ENCODE measurements at places on chromosomes 3 and 15.

DNA sequence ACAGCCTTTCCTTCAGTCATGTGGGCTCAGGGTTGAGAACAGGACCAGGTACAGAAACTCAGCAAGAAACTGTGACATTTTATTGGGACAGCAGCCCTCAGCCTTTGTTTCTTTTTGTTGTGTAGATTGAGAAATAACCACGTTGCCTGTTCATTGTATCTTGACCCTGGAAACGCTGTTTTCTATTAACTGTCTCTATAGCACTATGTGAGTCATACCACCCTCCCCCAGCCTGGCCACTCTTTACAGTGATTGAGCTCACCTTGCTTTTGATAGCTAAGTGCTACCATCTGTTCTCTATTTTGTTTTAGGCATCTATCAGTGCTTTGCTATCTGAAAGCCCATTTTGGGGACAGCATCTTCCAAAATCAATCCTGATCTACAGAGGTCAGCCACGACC is 127.9 kb downstream of the CD47 start:
- DNase-seq: no peak

DNA sequence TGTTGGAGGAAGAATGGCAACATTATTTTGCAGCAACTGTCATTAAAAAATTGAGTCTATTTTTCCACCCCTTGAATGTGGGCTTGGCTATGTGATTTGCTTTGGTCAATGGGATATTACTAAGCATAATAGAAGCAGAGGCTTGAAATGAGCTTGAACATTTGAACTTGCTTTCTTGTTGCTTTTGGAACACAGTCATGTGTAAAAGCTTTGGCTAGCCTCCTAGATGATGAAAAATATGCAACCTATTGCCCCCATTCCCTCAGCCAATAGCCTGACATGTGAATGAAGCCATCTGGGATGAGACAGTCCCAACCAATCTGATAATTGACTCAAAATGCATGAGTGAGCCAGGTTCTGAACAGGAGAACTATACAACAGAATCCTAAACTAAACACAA is 78.4 kb downstream of the PLSCR2 start:
- DNase-seq: no peak

- no peak for DNase-seq
Observed at GRCh38 chr3:57977818-57978235, 30.4 kb upstream of the FLNB start.

DNA sequence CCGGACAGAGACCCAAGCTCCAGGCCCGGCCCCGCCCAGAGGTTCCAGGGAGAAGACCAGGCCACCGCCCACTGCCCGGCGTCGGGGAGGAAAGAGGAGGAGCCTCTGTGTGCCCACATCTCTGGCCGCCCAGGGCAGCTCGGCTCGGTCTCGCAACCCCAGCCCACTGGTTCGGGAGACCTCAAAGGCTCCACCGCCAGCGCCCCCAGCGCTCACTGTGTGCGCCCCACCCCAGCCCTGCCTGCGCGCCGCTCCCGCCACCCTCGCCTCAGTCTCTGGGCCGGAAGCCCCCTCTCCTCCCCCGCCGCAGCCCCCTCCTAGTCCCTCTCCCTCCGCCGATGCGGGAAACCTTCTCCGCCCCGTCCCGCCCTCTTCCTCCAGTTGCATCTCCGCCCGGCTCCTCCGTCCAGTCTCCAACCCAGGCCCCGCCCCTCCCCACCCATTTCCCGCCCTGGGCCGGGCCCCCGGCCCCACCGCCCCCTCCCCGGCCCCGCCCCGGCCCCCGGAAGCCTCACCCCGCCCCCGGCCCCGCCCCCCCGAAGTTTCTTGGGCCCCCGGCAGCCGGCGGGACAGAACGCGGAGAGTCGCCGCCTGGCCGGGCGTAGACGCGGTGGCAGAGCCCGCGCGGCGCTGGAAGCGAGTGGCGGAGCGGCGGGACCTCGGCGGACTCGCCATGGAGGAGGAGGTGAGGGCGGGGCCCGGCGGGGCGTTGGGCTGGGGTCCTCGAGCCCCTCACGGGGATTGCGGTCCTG is at the start of gene PLEKHO2:
TSS of gene PLEKHO2 (plus strand) at position 572 of the 752 bp plus-strand sequence. CDS start at position 674, 102 bp downstream.
- peak; percentile 64 for DNase-seq

GRCh38 chr3:53703630-53704362 is 142.4 kb downstream of the CHDH start:
- DNase-seq: no peak

- no peak for DNase-seq
Observed at GRCh38 chr3:148861277-148861869, 3.7 kb upstream of the CPA3 start.

- no peak for DNase-seq
Observed at GRCh38 chr3:37433758-37434157, 259.4 kb upstream of the LRRFIP2 start.

GRCh38 chr3:167938516-167938915 is 157.2 kb downstream of the GOLIM4 start:
- no peak for DNase-seq

DNA sequence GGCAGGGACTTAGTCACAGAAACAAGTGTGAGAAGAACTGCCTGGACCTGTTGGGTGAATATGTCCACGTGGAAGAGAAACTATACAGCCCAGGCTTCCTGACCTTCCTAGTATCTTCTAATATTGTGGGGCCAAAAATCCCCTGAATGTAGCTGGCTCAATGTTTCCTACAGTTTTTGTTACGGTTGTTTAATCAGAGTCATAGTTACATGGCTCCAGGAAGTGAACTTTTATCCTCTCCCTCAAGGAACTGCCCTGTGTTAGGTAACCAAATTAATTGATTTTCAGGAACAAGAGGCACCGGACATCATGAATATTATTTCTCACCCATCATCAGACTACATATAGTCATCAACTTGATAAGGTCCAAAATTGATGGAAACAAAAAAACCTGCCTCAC is 59.0 kb downstream of the ANXA2 start:
- no peak for DNase-seq

DNA sequence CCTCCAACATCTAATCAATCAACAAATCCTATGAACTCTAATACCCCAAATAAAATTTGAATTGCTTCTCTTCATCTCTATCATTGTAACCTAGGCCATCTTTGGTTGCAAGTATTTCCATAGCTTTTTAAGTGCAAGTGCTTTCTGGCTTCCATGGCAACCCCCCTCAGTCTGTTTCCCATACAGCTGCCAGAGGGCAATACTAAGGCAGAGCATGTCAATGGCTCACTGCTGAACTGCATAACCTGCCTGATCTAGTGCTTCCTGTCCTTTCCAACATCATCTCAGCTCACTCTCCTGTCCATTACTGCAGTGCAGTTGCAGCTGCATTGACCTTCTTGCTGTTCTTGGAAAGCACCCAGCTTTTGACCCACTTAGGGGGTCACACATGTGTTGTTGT is 198.4 kb downstream of the WNT5A start:
- no peak for DNase-seq

GRCh38 chr3:179016979-179017670 is 54.5 kb downstream of the ZMAT3 start:
- DNase-seq: no peak

- no peak for DNase-seq
Observed at GRCh38 chr3:26293329-26293844, 329.2 kb upstream of the LRRC3B start.

DNA sequence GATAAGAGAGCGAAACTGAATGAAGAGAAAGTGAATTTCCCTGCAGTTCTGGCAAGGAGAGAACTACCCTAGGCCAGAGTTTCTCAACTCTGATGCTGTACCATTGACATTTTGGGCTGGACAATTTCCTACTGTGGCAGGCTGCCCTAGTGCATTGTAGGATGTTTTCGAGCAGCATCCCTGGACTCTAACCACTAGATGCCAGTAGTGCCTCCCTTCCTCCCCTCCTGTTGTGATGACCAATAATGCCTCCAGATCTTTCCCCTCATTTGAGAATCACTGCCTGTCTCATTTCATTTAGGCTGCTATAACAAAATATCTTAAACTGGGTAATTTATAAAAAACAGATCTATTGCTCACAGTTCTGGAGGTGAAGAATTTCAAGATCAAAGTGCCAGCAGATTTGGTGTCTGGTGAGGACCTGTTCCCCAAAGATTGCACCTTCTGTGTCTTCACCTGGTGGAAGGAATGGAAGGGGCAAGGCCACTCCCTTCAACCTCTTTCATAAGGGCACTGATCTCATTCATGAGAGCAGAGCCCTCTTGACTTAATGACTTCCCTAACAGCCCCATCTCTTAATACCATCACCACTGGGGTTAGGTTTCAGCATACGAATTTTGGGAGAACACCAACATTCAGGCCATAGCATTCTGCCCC is 188.9 kb upstream of the MEIS2 start:
- no peak for DNase-seq

- no peak for DNase-seq
Observed at GRCh38 chr15:77097248-77097721, 26.4 kb upstream of the TSPAN3 start.

DNA sequence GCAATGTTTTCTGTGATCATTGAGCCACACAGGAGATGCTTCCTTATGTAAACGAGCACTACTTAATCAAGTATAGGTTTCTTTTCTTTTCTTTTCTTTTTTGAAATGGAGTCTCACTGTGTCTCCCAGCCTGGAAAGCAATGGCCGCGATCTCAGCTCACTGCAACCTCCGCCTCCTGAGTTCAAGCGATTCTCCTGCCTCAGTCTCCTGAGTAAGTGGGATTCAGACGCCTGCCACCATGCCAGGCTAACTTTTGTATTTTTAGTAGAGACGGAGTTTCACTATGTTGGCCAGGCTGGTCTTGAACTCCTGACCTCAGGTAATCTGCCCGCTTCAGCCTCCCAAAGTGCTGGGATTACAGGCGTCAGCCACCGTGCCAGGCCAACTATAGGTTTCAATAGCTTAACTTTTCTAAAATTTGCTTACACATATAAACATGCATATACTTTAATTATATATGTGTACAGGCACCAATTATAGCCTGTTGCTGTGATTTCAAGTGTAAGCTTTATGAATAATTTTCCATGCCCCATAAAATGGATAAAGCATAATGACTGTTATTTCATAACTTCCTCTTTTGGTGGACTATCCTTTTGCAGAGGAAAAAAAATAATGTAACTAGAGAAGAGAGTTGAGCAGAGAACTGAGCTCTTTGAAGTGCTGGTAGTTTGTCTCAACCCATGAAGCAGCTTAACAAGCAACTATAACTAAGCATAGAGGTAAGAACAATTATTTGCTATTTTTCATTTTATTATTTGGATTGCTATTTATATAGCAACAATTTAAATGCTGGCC is 24.8 kb upstream of the MBNL1 start:
- DNase-seq: no peak

GRCh38 chr3:101928890-101929289 is 79.6 kb downstream of the NFKBIZ start:
- DNase-seq: no peak

DNA sequence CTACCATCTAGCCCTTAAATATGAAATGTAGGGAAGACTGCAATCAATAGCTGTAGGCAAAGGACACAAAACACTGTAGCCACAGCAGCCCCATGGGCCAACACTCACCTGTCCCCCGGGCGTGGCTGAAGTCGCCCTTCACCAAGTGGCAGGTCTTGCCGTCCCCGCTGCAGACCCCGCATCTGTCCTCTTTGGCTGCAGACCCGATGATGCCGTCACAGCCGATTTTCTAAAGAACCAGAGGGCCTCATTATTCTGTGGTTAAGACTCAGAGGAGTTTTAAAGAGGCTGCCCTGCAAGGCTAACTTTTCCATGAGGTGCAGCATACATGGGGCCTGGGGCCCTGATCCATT is 245.6 kb downstream of the ADAMTS17 start:
- no peak for DNase-seq

DNA sequence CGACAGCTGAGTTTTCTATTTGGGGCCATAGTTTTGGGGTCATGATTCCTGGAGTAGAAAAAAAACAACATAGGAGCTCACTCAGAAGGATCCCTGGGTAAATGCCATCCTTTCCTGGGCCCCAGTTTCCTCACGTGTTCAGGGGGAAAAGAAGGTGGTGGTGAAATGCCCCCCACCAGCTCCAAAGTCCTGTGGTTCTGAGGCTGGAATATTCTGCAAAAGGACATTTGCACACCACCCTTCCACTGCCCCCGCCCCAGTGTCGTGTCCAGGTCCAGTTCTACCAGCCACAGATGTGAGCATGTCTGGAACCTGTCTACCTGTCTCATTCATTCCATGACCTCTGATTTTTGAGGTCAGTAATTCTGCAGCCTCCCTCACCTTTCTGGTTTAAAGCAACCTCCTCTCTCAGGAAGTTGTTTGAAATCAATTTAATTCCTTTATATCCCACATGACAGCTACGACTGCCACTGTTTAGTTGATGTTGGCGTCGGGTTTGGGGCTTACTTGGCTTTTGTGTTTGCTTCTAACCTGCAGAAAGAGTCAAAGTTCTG is 82.1 kb downstream of the SMAD3 start:
- no peak for DNase-seq

DNA sequence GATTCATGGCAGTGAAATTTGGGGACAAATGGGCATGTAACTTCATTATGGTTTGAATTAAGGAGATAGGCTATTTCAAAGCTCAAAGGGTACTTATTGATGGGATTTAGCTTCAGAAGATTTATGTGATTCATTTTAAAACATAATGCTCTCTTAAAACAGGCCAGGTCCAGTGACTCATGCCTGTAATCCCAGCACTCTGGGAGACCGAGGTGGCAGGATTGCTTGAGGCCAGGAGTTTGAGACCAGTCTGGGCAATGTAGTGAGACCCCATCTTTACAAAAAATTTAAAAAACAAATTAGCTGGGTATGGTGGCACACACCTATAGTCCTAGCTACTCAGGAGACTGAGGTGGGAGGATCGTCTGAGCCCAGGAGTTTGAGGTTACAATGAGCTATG is 11.5 kb downstream of the THAP10 start:
- DNase-seq: no peak

All from stimulated activated CD4-positive, alpha-beta T cell treated with anti-CD3 and anti-CD28 coated beads, Interleukin-12 subunit alpha, Interleukin-12 subunit beta, amount 100 ng/mL, for 24 hours (primary cell).